ENCODE measurements at places on chromosomes 2 and 18. TPM values are rescaled to one million over a fixed set of nuclear protein-coding genes. Genes with fewer than 3 reads are reported as not detected.

Gene C2orf81
- 3.1 TPM for total RNA-seq

Gene UGGT1
- 16.7 TPM for total RNA-seq

Gene UCN
- 0.61 TPM for total RNA-seq

Gene TUBA4B
- 0.20 TPM for total RNA-seq

Gene VWA3B
- not detected for total RNA-seq

Gene STK17B
- total RNA-seq, result 11.0 TPM

Gene RNF25
- total RNA-seq, result 49.0 TPM

Gene EGR4
- total RNA-seq, result 0.33 TPM

Gene ZAP70
- 0.12 TPM for total RNA-seq

Gene REG3A
- not detected for total RNA-seq

All from A549 treated with Hydrocortisone at 1 μM for 4 hours (cell line).